ENCODE measurements at places on chromosomes 16 and 17.
A peak's percentile ranks its signal among the peaks of the same experiment; 100 is the strongest.

DNA sequence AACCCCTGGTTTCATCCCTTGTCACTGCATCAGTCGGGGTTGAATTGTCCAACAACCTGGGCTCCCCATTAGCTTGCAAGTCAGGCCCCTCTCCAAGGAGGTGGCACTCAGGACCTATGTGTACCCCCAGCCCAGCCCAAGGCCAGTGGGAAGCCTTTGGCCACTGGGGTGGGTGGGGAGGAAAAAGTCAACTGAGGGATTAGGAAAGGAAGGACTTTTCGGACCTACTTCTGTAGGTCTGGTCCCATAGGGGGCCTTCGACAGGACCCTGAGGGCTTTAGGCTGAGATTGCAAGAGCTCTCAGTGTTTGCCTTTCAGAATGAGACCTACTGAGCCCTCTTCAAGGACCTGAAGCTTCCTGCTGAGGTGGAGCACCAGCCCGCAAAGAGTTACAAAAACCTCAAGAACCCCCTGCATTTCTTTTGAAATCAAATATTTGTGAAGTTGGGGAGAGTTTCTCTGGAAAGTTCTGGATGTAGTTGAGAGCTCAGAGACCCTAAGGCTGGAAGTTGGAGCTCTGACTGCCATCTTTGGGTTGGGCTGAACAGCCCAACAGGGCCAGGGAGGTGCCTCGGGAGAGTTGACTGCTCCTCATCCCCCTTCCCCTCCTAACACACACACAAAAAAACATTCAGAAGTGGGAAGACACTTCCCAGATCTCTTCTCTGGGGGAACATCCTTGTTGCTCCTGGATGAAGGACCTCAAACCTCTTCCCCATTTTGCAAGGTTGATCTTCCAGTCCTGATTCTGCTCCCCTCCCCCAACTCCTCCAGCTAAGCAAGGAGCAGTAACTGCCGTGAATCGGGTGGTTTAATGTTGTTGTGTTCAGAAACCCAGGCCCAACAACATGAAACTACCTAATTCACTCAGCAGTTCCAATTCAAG is 5.8 kb upstream of the HOXB9 start:
- DNase-seq, result no peak

- DNase-seq, result no peak
These were observed 94.2 kb downstream of the MAP2K4 start for GRCh38 chr17:12114686-12115418.

- DNase-seq, result no peak
These were observed 5.6 kb downstream of the USH1G start for GRCh38 chr17:74917430-74917829.

DNA sequence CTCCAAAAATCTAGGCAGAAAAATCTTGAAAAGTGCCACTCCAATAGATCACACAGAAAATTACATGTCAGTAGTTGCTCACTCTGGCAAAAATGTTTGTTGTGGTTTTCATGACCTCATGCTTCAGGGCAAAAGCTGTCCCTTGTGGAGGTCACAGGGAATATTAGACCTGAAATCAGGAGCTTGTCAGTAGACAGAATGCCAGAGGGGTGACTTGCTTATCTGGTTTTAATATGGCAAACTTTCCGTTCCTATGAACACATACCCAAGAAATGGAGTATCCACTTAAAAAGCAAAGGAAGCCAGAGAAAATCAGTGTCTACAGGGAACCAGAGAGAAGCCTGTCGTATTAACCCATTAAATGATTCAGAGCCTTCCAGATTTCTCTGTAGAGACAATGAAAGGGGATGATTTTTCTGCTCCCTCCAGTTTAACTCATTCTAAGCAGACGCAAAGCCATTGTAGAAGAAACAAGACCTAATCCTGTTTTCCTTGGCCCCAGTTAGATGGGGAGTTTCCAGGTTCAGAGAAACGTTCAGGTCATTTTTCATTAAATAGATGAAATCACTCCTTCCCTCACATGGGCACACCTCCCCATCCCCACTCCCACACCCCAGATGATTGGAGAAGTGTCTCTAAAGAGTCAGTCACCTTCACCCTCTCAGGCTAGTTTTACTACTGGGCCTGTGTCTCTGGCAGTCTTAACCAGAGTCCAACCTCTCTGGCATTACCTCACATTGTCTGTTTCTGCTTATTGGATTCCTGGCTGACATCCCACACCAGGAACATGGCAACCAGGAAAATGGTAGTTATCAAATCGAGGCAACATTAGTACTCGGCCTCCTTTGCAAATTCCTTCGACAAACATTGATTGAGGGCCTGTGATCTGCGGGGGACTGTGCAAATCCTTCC is 6.0 kb downstream of the SOX9 start:
- peak; percentile 64 for DNase-seq

DNA sequence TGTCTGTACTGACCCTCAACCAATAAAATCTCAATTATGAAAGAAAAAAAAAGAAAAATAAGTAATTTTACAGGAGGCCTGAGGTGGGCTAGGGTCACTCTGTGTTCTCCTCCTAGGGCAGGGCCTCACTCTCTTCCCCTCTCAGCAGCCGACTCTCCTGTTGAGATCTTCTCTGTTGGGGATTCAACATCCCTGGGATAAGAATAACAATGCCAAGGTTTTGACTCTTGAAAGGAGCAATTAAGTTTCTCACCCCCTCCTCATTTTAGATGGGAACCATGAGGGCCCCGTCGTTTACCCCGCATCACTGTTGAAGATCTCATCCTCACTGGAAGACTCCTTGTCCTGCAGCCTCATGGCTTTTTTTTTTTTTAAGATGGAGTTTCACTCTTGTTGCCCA is 21.5 kb upstream of the BRCA1 start:
- DNase-seq, result no peak
